ENCODE measurements at places on chromosomes 4 and X.
A peak's percentile ranks its signal among the peaks of the same experiment; 100 is the strongest.

GRCh38 chrX:22323541-22323940 lies 50.8 kb downstream of the CBLL2 start:
- no peak overlapping the region for H3K4me3 ChIP-seq
- H3K4me1 ChIP-seq = no peaks in the 10 kb centered on the region
- no peak for DNase-seq

- H3K27ac ChIP-seq = no peak overlapping the region
- H3K36me3 ChIP-seq = no peaks in the 10 kb centered on the region
- DNase-seq = no peak
- H3K4me3 ChIP-seq = no peak overlapping the region
- no peaks in the 10 kb centered on the region for H3K27me3 ChIP-seq
These were observed 8.3 kb downstream of the ARHGAP10 start for GRCh38 chr4:147740176-147740575.

- no peaks in the 10 kb centered on the region for H3K4me1 ChIP-seq
- no peaks in the 10 kb centered on the region for H3K36me3 ChIP-seq
- H3K27me3 ChIP-seq = no peaks in the 10 kb centered on the region
- DNase-seq = peak; percentile 69
These were observed 14.1 kb downstream of the ZNF157 start for GRCh38 chrX:47384502-47384901.

DNA sequence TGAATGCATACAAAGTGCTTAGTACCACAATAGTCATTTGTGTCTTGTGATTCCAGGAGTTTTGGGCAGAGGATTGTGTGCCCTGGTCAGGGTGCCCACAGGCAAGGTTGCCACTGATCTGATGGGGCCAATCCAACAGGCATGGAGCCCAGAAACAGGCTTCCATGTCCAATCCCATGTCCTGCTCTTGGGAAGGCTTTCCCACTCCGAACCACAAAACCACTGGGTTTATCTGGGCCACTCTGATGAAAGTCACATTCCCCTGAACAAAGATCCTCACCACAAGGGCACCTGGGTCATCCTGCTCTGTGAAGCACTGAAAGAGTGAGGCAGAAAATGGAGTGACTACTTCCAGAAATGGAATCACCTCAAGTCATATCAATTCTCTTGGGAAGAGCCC lies 96.9 kb downstream of the MAMLD1 start:
- H3K36me3 ChIP-seq = no peaks in the 10 kb centered on the region
- no peaks in the 10 kb centered on the region for H3K4me1 ChIP-seq
- H3K27me3 ChIP-seq = no peaks in the 10 kb centered on the region

- no peak overlapping the region for H3K4me3 ChIP-seq
- H3K4me1 ChIP-seq = no peaks in the 10 kb centered on the region
- no peak overlapping the region for H3K27ac ChIP-seq
- H3K27me3 ChIP-seq = no peaks in the 10 kb centered on the region
- no peaks in the 10 kb centered on the region for H3K36me3 ChIP-seq
These were observed 255.5 kb downstream of the LDB2 start for GRCh38 chr4:16642897-16643296.

GRCh38 chrX:117957128-117957527 lies 159.5 kb downstream of the KLHL13 start:
- H3K27me3 ChIP-seq = no peaks in the 10 kb centered on the region
- DNase-seq = no peak
- no peaks in the 10 kb centered on the region for H3K36me3 ChIP-seq
- H3K4me3 ChIP-seq = no peak overlapping the region

Measured in MM.1S (cell line).